ENCODE measurements at places on chromosomes 12 and 14. TPM values are rescaled to one million over a fixed set of nuclear protein-coding genes. Genes with fewer than 3 reads are reported as not detected.

The KRT78 gene
- total RNA-seq: not detected

The KLRF2 gene
- not detected for total RNA-seq

The TSHR gene
- total RNA-seq: not detected

The FOXA1 gene
- not detected for total RNA-seq

The PYGL gene
- total RNA-seq: 55.3 TPM

The TAS2R19 gene
- 5.5 TPM for total RNA-seq

The PAH gene
- total RNA-seq: not detected

The ASPG gene
- total RNA-seq: not detected

The PKP2 gene
- 3.4 TPM for total RNA-seq

The RPGRIP1 gene
- not detected for total RNA-seq

The WNT1 gene
- not detected for total RNA-seq

The ZDHHC22 gene
- total RNA-seq: not detected

The PCED1B gene
- total RNA-seq: 0.38 TPM

The POP5 gene
- total RNA-seq: 20.7 TPM

The PTHLH gene
- 0.86 TPM for total RNA-seq

The CNTN1 gene
- total RNA-seq: under 0.01 TPM

The KCNA5 gene
- not detected for total RNA-seq

The DPF3 gene
- total RNA-seq: 4.2 TPM

The CCDC177 gene
- not detected for total RNA-seq

The ADAMTS20 gene
- not detected for total RNA-seq

The SLC10A1 gene
- total RNA-seq: not detected

The COX8C gene
- not detected for total RNA-seq

The FAM181A gene
- not detected for total RNA-seq

The CRACR2A gene
- 15.7 TPM for total RNA-seq

The GPR65 gene
- total RNA-seq: not detected

The MYBPC1 gene
- not detected for total RNA-seq

The TSPAN9 gene
- total RNA-seq: 71.5 TPM

The CLEC4D gene
- total RNA-seq: not detected

The FITM1 gene
- not detected for total RNA-seq

The KRT83 gene
- total RNA-seq: not detected

The CLEC2A gene
- total RNA-seq: not detected

The CMA1 gene
- not detected for total RNA-seq

The ARHGEF40 gene
- 2.9 TPM for total RNA-seq

The OTOGL gene
- total RNA-seq: 1.5 TPM

The LIN52 gene
- total RNA-seq: 6.1 TPM

The COQ6 gene
- 17.8 TPM for total RNA-seq

The SYNDIG1L gene
- not detected for total RNA-seq

The HHIPL1 gene
- 3.3 TPM for total RNA-seq

The PLEKHD1 gene
- total RNA-seq: not detected

The ANO2 gene
- total RNA-seq: 58.5 TPM

Data from vein endothelial cell (primary cell).